ENCODE measurements at places on chromosomes 7 and 10.

- DNase-seq, result no peak
Measured at GRCh38 chr7:116977172-116977571, 23.9 kb downstream of the ST7 start.

DNA sequence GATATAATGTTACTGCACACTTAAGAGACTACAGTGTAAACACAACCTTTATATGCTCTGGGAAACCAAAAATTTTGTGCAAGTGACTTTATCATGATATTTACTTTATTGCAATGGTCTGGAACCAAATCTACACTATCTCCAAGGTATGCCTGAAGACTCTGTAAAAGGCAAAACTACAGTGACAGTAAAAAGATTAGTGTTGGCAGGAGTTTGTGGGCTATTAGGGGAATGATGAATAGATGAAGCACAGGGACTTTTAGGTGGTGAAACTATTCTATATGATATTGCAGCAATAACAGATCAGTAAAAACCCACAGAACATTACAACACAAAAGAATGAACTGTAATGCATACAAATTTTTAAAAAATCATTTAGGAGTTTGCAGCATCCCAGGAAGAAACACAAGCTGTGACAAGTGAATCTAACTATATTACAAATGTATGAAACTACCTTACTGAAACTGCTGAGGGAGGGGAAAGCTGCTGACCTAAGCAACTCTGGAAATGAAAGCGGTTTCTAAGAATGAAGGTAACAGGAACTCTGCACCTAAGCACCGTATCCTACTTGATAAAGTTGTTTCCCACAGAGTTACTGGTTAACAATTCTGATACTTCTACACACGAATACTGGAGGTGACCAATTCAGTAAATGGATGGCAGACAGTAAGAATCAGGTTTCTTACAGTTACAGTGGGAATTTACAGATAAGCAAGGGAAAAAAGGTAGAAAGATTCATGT is 82.6 kb downstream of the ATE1 start:
- DNase-seq, result no peak

- DNase-seq, result no peak
Measured at GRCh38 chr10:133356549-133357284, 1.1 kb downstream of the FUOM start.

DNA sequence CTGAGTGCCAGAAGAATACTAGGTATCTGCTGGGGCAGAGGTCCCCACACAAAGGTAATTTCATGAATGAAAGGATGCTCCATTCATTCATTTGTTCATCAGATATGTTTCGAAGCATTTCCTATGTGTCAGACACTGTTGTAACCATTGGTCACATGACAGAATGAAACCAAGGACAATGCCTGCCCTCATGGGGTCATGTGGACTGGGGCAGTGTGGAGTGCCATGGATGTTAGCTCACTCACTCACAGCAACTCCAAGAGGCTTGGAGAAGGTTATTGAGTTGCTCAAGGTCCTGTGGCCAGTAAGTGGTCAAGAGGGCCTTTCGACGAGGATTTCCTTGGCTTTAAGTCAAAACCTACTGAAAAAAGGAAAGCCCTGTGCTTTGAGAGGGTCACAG is 223.5 kb downstream of the ARHGAP12 start:
- DNase-seq, result no peak

DNA sequence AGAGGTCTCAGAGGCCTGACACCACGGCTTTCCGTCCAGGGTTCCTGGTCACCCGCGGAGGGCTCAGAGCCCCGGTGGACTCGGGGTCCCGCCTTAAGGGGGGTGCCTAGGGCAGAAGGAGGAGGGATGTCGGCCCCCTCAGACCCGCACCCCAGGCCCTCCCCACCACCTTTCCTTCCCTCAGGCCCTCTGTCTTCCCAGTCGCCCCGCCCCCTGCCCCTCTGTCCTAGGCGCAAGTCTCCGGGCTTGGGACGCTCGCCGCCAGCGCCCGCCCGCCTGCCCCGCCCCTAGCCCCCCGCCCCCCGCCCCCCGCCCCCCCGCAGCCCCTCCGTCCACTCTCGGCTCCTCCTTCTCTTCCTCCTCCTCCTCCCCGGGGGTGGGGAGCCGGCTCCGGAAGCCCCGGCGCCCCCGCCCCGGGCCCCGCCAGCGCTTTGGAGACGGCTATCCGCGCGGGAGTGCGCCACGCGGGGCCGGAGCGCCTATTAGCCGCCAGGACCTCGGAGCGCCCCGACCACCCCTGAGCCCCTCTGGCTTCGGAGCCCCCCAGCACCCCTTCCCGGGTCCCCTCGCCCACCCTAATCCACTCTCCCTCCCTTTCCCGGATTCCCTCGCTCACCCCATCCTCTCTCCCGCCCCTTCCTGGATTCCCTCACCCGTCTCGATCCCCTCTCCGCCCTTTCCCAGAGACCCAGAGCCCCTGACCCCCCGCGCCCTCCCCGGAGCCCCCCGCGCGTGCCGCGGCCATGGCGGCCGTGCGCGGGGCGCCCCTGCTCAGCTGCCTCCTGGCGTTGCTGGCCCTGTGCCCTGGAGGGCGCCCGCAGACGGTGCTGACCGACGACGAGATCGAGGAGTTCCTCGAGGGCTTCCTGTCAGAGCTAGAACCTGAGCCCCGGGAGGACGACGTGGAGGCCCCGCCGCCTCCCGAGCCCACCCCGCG is at the start of gene AEBP1:
TSS of gene AEBP1 (plus strand) at position 423 of the 937 bp plus-strand sequence. CDS start at position 744, 321 bp downstream.
- no peak for DNase-seq

- DNase-seq, result no peak
Measured at GRCh38 chr10:82477776-82478175, 602.8 kb downstream of the NRG3 start.

GRCh38 chr10:61398366-61399129 is 54.6 kb downstream of the TMEM26 start:
- no peak for DNase-seq

DNA sequence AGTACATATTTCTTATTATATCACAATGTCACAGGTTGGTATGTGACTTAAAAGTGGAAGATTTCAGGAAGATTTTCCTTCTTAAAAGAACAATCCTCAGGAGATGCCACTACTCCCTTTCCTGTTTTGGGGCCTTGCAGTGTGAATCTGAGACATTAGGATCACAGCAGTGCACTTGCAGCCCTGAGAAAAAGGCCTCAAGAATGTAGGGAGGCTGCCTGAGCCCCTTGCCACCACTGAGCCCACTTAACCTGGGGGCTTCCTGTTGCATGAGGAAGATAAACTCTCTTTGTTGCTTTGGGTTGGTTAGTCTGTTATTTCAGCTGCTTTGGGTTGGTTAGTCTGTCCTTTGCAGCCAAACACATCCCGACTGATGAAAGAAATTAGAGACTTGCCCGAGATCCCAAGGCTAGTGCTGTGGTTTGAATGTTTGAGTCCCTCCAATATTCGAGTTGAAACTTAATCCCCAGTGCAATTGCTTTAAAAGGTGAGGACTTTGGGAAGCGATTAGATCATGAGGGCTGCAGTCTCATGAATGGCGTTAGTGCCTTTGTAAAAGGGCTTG is 151.3 kb upstream of the SP4 start:
- DNase-seq, result no peak

DNA sequence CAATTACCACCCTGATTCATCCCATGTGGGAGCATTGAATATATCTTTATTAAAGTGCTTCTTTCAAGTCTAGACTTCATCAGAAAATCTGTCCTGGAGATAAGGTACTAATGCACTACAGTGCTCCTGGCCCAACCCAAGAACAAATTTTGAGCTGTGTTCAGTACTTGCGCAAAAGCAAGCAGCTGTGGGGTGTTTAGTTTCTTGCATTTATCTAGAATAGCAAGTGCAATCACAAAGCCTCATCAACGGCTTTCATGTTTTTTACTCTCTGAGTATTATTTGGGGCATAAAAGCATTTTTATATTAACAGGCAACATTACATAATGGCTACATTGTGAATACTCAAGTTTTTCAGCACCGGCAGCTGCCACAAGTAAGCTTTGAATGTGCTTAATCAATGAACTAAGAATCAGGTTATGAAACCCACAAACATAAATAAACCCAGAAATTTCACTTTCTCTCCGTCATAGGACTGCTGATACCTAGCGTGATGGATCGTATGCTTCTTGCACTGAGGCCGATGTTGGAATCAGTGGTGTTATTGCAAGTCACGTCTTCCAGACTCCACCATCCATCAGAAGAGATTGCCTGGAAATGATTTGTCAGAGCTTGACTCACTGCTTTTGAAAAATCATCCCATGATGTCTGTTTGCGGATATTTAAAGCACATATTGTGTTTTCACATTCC is 113.1 kb downstream of the CTTNBP2 start:
- no peak for DNase-seq

- no peak for DNase-seq
Measured at GRCh38 chr10:104835422-104835821, 194.3 kb downstream of the SORCS3 start.

DNA sequence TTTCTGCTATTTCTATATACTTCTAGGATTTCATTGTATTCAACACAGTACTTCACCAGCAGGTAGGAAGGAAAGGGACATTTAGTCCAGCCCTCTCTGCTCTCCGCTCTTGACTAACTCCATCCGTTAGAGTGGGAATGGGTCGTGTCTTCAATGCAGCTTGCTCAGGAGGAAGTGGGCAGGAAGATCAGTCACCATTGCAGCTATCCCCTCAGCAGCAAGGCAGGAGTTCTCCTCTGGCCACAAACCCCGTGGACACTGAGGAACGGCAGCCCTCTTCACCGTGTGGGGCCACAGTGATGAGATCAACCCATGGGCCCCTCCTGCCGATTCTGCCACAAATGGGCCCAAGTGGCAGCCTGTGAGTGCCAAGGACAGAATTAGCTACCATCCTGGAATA is 30.2 kb upstream of the IKZF1 start:
- no peak for DNase-seq
